Stimulated activated CD4-positive, alpha-beta T cell treated with anti-CD3 and anti-CD28 coated beads, Interleukin-15, amount 100 ng/mL, for 24 hours (primary cell): ENCODE measurements at places on chromosomes 1 and 21.

- DNase-seq: no peak
Observed at GRCh38 chr1:156510709-156511108, 10.1 kb upstream of the MEF2D start.

DNA sequence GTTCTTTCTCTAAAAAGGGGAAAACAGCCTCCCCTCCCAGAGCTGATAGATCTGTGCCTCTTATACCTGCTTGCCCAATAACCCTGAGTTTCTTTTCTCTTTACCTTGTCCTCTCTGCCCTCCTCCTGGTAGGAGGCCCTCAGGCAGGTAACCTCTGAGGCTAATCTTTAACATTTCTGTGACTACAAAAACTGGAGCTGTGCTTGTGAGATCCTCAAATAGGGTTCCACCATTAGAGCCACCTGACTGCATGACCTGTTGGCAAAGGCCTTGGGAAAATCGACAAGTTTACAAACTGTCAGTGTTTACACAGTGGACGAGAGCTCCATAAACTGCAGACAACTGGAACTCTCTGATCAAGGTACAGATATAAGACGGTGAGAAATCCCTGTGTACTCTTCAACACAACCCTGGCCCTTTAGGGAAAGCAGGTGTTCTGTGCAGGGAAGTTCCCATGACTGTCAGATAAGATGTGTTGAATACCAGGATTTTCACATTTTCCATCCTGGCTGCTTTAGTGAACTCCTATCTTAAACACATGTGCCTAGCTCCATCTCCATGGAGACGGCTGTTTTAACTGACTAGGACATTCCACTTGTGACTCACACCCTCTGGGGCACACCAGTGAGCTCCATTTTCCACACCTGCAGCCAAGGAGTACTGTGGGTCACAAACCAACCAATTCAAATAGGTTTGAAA is 38.3 kb downstream of the ECE1 start:
- DNase-seq: peak; percentile 66

DNA sequence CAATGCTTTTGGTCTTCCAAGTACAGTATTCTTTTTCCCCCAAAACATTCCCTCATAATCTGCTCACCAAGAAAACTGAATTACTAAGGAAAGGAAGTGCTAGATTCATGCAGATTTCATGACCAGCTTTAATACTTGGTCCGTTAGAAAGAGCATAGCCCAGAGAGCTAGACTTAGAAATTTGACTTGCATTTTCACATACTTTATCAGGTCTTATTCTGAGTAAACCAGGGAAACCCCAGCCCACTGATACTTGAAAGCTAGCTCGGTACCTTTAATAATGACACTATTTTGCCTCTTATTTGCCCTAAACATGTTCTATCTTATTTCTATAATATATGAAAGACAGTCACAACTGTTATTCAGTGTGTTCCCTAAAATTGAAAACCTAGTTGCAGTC is 204.5 kb downstream of the TTLL7 start:
- DNase-seq: no peak

DNA sequence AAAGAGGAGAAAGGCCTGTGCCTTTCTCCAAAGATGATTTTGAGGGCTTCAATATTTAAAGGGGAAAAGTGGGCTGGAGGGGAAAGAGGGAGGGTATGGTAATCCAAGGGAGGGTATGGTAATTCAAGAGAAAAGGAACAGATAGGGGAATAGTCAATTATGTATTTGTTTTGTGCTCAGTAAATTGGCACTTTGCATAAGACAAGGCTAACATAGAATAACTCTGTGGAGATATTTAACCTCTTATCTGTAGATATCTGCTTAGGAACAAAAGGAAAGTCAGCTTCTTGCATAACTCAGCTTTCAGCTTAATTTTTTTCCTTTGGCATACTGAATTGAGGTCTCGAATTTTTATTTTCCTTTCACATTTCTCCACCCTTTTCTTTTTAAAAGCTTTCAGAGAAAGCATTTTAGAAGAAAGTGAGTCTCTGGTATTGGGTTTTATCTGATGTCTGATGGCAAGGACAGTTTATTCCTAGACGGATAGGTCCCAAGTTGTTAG is 119.9 kb upstream of the F3 start:
- no peak for DNase-seq

DNA sequence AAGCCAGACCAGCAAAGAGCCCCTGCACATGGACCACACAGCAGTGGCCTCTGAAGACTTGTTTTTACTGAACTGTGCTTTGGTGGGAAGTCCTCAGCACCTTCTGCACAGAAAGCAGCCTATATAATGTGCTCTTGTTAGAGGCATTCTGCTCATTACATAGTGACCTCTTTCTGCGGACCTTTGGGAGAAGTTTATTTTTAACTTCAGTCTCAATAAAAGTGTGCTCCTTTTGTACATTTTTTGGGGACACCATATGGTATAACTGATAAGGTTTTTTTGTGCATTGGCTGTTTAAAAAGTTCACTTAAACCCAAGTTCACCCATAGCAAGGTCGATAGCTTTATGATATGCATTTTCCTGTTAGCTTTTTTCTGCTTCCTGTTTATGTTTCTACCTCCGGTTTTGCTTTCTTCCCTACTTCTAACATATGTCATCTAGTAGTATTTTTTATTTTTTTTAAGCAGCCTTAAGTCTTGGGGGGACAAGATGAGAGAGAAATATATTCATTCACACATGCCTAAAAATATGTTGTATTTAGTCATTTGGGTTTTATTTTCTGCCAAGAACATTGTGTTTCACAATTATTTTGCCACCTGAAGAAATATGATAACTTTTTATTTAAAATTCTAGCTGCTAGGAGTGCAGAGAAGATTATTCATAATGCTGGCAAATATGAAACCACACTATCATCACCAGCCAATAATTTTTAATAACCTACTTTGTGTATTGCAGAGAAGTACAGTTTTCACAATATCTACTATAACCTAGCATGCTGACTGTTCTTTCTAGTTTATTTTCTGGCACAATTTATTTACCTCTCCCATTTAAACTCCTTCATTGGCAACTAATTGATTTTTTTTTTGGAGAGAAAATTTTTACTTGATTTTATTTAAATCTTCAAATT is 22.9 kb upstream of the SLC19A2 start:
- no peak for DNase-seq

DNA sequence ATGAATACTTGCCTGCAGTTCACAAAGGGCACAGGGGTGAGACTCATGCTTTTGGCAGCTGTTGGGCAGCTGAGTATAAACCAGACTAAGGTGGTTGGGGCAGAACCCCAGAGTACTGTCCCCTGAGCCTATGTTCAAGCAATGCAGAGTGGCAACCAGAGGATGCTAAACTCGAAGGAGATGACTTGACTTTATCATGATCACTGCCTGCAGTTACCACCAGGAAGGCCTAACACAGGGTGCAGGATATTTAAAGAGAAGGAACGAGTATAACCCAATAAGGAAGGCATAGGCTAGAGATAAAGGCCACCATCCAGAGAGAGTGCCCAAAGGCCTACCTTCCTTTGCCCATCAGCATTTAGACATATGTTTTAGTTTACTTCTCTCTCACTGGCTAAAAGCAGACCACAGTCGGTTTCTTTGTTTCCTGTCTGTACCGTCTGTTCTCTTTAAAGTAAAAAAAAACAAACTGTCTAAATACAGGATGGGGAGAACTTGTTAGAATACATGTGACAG is 83.3 kb downstream of the MPZL1 start:
- DNase-seq: peak; percentile 10

DNA sequence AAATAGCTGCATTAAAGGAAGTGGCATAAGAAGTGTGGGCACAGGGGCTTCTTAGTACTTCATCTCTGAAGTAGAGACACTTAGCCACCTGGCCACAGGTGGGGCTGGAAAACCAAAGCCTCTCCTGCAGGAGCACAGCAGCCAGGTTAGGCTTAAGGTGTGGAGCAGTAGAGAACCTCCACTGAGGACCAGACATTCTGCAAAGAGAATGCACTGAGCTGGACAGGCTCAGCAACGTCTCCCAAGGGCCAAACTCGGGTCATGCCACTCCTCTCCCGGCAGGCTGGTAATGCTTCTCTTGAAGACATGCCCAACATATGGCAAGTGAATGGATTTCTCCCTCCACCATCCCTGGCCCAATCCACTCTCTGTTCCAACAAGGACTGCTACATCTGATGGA is 33.0 kb upstream of the LRRC38 start:
- DNase-seq: no peak

DNA sequence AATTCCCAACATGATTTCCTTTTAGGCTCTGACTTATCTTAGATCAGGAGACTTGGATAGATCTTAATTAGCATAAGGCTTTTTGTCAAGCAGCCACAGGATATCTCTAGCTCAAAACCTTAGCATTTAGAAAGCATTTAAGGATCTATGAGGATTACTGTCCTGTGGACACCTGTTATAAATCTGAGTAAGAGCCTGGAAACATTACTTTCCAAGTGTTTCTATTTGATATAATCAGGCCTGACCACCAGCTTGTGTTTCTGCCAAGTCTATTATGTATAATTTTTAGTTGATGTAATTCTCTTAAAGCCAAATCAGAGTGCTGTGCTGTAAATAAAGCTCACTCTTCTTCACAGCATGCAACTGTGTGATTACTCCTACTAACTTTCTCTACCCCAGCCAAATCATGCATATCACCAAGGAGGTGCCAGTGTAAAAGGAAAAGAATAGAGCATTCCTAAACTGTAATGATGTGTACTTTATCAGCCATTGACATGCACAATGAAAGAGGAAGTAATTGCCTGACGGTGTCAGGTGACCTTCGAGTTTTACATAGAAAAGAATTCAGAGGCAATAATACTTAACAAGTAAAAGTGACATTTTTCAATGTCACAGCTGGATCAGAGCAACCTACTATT is 309.9 kb upstream of the PRMT6 start:
- DNase-seq: no peak

- DNase-seq: no peak
Observed at GRCh38 chr1:89273324-89273778, 691 bp upstream of the GBP5 start.
